Esophagus muscularis mucosa (tissue), 4 donors: ENCODE measurements at places on chromosomes 5 and 9. TPM values are rescaled to one million over a fixed set of nuclear protein-coding genes. Genes with fewer than 3 reads are reported as not detected.

DNA sequence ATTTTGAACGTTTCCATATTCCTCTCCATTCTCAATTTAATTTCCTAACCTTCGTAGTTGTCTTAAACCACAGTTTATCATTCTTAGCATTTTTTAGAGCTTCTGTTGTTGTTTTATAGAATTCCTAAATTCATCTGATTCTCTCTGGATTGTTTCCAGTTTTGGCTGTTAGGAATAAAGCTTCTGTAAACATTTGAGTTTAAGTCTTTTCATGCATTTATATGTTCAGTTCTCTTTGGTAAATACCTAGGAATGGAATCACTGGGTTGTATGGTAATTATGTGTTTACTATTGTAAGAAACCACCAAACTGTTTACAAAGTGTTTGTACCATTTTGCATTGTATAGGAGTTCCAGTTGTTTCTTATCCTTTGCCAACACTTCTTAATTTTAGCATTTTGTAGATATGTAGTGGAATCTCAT, 29.7 kb downstream of the GPR21 start:
- no peak for DNase-seq

GRCh38 chr5:1524799-1525623, 1.3 kb upstream of the LPCAT1 start:
- DNase-seq = no peak

DNA sequence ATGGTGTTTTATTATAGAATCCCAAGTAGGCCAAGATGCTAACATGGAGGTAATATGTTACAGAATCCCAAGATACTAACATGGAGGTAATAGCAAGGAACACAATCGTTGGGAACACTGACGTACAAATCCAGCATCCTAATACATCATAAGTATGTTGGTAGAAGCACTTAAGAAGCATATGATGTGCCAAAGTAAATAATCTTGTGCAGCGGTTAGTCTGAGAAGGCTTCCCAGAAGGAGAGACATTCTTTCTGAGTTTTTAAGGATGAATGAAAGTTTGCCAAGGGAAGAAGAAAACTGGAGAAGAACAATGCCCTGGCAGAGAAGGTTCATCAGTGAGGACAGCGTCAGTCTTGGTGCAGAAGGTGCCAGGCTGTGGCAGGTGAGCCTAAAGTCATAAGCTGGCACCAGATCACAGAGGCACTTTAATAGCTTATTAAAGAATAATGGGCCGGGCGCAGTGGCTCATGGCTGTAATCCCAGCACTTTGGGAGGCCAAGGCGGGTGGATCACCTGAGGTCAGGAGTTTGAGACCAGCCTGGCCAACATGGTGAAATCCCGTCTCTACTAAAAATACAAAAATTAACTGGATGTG, 294.5 kb upstream of the PIK3R1 start:
- DNase-seq = no peak

Gene MED10
- 47.2 TPM for total RNA-seq

DNA sequence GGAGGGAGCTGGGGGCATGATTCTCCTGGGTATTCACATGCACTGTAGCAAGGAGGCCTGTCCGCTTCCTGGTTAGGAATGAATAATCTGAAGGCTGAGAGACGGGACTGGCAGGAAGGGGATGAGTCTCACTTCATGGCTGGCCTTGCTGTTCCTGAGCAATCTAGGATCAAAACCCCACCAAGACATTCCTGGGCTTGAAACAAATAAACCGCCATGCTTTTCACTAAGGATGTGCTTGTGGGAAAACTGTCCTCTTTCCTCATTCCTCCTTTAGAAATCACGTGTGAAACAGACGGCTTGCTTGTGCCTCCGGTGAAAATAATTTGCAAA, 132.8 kb downstream of the MACROH2A1 start:
- DNase-seq = no peak

- no peak for DNase-seq
Observed at GRCh38 chr9:71127301-71127700, 5.9 kb upstream of the TRPM3 start.

Gene FLT4
- total RNA-seq = 10.8 TPM

GRCh38 chr5:92378966-92379611, 996.0 kb upstream of the ARRDC3 start:
- DNase-seq = no peak

- DNase-seq = no peak
Observed at GRCh38 chr5:113480243-113480642, 8.0 kb downstream of the MCC start.

DNA sequence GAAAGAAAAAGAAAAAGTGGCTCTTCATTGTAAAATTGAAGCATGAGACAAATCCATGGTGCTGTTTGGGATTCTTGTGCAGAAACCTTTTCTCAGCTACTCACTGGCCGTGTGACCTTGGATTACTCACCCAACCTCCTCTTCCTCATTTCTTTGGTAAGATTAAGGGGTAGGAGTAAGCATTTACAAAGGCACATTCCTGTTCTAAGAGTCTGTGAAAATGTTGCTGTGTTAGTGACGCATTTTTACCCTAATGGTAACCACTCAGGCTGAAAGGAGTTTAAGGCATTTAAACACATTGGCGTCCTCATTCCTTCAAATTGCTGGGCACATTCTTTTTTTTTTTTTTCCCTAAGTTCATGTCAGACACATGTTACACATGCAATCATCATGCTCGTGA, 4.3 kb downstream of the RAI14 start:
- DNase-seq = no peak

- DNase-seq = no peak
Observed at GRCh38 chr5:179732918-179733771, 523 bp downstream of the MAML1 start.

GRCh38 chr9:137053944-137054931, at the start of gene ENTPD2:
TSS of gene ENTPD2 (minus strand) at chr9:137054061. CDS start at chr9:137053997, 64 bp downstream.
- DNase-seq = no peak

Gene CCL28
- 2.2 TPM for total RNA-seq

DNA sequence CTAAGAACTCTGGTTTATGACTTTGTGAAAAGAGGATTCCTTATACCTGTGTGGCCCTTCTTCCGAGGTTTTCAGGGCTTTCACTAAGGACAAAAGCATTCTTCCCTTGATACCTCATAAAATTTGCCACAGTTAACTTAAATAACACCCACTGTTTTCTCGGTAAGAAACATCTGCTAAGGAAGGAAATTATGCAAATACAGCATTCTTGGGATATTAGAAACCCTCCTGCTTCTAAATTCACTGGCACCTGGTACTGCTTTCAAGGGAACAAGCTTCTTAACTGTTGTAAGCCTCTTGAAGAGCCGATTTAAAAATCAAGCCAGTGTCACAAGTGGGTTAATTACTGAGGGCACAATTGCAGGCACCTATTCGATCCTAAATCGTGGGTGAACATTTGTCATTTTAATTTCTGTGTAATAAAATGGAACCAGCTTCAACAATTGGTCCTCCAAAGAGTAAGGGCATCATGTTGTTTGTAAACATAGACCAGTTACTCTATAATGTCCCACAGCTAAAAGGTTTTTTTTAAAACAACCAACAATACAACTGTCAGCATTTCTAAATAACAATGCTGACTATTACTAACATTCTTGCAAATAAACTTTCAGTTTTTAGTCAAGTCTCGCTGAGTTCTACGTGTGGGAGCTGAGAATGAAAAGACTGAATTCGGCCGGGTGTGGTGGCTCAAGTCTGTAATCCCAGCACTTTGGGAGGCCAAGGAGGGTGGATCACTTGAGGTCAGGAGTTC, 26.6 kb downstream of the AK3 start:
- no peak for DNase-seq

DNA sequence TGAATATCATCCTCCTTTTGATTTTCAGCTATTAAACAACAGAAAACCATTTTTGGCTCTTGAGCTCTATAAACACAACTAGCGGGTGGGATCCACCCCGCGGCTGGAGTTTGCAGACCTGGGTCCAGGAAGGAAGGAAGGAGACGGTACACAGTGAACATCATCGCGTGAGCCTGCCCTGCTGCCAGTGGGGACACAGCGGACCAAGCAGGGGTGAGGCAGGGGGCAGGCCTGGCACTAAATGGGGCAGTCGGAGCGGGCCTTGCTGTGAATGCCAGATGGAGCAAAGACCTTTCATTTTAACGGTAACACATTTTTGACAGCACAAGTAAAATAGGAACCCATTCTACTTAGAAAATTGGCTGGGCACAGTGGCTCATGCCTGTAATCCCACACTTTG, 14.4 kb downstream of the TSPAN17 start:
- DNase-seq = no peak

DNA sequence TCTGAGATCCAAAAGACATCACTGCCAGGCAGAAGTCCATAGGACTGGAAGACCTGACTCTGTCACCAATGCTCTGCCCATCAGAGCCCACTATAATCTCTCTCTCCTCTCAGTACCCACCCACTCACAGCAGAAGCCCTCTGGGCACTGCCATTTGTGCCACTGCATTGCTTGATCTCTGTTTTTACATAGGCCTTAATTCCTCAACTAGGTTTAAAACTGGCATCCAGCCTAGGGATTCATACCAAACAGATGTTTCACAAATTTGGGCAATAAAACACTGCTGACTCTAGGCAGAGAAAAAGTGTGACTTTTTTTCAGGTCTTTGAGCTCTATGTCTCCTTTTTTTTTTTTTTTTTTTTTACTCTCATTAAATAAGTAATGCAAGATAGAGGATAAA, 91.1 kb upstream of the RANBP3L start:
- DNase-seq = no peak

DNA sequence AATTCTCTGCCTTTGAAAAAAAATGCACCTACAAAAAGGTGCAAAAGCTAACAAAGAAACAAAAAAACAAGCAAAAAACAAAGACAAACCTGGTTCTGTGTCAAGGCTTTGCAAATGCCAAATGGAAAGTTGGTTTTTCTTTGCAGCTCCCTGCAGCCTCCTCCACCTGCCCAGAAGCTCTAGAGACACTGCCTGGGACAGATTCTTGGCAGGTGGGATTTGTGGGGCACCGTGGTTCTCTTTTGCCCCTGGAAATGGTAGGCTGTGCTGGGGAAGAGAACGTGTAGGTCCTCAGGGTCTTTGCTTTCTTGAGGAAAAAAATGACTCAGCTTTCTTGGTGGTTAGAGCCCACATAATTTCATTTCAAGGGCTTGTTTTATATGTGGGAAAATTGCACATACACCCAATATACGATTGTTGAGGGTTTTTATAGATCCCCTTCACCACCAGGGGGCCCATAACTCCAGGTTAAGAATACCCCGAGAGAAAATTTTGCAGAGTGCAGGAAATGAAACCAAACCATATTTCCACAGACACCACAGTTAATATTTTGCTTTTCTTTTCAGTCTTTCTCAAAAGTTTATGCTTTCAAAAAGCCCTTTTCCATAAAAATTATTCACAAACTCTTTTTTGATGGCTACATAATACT, 58.7 kb downstream of the NXNL2 start:
- DNase-seq = no peak
